ENCODE measurements at places on chromosomes 6 and 20.

- H3K36me3 ChIP-seq: no peaks in the 10 kb centered on the region
- no peak overlapping the region for H3K4me3 ChIP-seq
- DNase-seq: no peak
- no peaks in the 10 kb centered on the region for H3K27me3 ChIP-seq
- no peak overlapping the region for H3K27ac ChIP-seq
Measured at GRCh38 chr6:155158030-155158843, 105.6 kb upstream of the CLDN20 start.

DNA sequence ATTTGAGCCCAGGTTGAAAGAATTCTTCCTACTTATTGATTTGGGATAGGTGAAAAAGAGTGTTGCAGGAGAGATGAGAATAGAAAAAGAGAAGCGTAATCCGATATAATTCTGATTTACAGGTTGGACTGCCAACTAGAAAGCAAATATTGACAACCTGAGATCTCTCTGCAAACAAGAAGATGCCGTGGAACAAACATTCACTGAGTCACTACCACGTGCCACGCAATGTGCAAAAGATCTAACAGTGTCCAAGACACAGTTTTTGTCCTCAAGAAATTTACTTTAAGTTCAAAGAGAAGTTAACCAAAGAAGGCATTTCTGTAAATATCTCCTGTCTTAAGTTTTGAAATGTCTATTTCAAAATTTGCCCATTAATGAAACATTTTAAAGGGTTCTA is 578.0 kb upstream of the ARID1B start:
- no peak overlapping the region for H3K4me3 ChIP-seq
- H3K27me3 ChIP-seq: no peaks in the 10 kb centered on the region
- H3K4me1 ChIP-seq: no peaks in the 10 kb centered on the region
- H3K36me3 ChIP-seq: no peaks in the 10 kb centered on the region
- H3K27ac ChIP-seq: no peak overlapping the region
- no peak for DNase-seq

DNA sequence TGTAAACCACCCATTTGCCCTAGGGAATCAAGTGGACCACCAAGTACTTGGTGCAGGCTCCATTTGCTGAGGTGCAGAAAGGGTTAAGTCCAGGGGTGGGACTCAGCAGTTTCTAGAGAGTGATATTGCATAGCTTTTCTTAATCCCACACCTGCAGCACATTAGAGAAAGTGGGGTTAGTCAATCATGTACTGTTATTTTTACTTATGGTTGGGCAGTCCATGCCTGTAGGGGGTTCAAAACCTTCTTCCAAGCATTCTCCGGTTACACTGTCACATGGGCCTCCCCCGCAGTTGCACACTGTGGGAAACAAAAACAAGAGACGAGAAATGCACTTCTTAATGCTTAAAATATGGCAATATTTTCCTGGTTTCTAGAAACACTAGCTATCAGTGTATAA is 65.5 kb downstream of the LAMA4 start:
- H3K36me3 ChIP-seq: no peaks in the 10 kb centered on the region
- no peaks in the 10 kb centered on the region for H3K27me3 ChIP-seq
- H3K27ac ChIP-seq: no peak overlapping the region
- DNase-seq: no peak
- no peak overlapping the region for H3K4me3 ChIP-seq
- H3K4me1 ChIP-seq: no peaks in the 10 kb centered on the region

- no peaks in the 10 kb centered on the region for H3K4me1 ChIP-seq
- no peak overlapping the region for H3K4me3 ChIP-seq
- no peak for DNase-seq
Measured at GRCh38 chr20:6708010-6708409, 59.5 kb upstream of the BMP2 start.

DNA sequence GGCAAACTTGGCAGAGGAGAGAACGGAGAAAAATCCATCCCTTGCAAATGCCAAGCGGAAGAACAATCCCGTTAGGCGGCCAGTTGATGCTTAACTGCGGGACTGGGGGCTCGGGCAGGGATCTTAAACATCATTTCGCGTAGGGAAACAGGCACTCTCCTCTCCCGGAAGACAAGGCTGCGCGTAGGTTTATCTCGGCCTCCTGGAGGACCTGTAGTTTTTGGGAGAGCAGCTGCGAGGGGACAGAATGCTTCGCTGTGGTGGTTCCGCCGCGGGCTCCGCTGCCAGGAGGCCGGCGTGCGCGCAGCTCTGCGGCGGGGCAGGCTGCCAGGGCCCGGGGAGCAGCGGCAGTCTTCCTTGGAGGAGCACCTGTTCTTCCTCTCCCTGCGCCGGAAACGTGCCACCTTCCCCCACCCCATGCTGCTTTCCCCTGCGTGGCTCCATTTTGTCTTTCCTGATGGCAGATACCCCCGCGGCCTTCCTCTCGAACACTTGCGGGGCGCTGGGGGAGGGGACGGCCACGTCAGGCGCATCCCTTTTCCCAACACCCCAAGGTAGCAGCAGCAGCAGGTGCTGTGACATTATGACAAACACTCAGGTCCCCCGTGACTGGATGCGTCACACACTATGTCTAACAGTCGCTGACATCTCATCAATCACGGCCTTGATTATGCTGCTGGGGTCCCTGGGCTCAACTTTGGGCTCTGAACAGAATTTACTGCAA is 230.7 kb upstream of the BTBD3 start:
- no peaks in the 10 kb centered on the region for H3K36me3 ChIP-seq
- no peak overlapping the region for H3K4me3 ChIP-seq
- H3K4me1 ChIP-seq: no peaks in the 10 kb centered on the region
- H3K27ac ChIP-seq: no peak overlapping the region
- DNase-seq: no peak
